ENCODE measurements at places on chromosomes 4 and X. TPM values are rescaled to one million over a fixed set of nuclear protein-coding genes. Genes with fewer than 3 reads are reported as not detected.

- no peak overlapping the region for H3K27ac ChIP-seq
- no peak for DNase-seq
- no peaks in the 10 kb centered on the region for H3K36me3 ChIP-seq
- H3K4me3 ChIP-seq, result no peak overlapping the region
Measured at GRCh38 chr4:161555689-161556660, 607.8 kb downstream of the FSTL5 start.

GRCh38 chr4:65624651-65625050 is 45.6 kb downstream of the EPHA5 start:
- H3K4me1 ChIP-seq, result no peaks in the 10 kb centered on the region
- no peaks in the 10 kb centered on the region for H3K27me3 ChIP-seq
- no peak overlapping the region for H3K27ac ChIP-seq
- H3K36me3 ChIP-seq, result no peaks in the 10 kb centered on the region
- no peak overlapping the region for H3K4me3 ChIP-seq

DNA sequence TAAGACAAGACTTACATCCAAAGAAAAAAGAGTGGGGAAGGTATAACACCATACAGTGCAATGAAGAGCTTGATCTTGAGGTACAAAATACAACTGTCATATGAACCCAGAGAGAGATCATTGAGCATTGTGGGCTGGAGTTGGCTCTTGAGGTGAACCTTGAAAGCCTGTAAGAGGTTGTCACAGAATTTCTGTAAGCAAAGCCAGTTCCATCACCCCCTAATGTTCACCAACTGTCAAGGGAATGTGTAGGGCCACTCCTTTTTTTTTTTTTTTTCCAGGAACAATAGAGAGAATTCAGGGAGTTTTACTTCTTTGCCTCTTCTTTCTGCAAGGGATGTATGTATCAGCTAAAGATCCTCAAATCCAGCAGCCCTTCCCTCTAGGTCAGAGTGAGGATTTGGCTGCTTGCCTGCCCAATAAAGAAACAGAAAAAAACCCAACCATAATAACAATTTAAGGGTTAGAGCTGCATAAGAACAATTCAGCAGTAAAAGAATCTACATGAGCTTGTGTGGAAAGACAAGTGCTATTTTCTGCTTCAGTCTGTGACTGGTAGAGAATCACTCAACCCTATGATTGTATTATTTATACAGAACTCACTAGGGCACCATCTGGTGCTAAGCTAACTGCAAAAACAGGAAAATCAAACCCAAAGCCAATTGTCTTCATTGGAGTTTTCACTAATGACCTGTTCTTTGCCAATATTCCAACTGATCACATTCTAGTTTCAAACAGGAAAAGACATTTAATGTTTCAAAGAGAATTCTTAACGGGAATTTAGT is 217.5 kb upstream of the TEX13C start:
- H3K4me1 ChIP-seq, result no peaks in the 10 kb centered on the region
- no peak overlapping the region for H3K27ac ChIP-seq
- H3K36me3 ChIP-seq, result no peaks in the 10 kb centered on the region
- DNase-seq, result no peak

DNA sequence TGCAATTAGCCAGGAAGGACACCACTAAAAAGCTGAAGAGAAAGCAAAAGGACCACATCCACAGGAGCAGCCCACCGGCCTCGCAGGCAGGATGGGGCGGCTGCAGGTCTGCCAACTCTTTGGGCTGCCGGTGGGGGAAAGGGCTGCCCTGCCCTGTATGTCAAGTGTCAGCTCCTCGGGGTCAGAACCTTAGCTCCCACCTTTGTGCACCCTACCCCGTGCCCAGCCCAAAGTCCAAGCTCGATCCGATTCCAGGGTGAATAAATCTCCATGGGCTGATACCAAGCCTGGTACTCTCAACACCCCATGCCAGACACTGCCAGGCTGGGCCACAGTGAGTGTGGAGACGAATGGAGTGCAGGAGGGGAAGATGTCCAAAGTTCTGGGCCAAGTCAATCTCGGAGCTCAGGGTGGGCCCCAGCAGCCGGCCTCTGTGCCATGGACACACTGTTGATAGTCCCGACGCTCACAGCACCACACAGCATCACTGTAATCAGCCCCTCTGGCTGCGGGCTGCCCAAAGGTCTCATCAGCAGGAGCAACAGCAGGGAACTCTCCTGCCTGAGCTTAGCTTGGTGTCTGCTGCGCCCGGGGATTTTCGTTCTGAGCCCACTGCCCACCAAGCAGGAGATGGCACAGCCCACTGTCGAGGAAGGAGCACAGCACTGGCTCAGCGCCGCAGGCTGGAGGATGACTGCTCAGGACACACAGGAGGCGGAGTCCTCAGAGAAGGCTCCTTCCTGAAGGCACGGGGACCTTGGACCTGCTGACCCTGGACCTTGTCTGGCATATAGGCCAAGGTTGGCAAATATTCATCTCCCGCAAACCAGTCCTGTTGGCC is 84.4 kb downstream of the JAKMIP1 start:
- H3K36me3 ChIP-seq, result no peaks in the 10 kb centered on the region
- no peaks in the 10 kb centered on the region for H3K27me3 ChIP-seq
- no peaks in the 10 kb centered on the region for H3K4me1 ChIP-seq
- no peak for DNase-seq
- H3K4me3 ChIP-seq, result no peak overlapping the region

GRCh38 chr4:74933562-74934015 is 673 bp downstream of the PARM1 start:
- DNase-seq, result no peak
- no peaks in the 10 kb centered on the region for H3K36me3 ChIP-seq

DNA sequence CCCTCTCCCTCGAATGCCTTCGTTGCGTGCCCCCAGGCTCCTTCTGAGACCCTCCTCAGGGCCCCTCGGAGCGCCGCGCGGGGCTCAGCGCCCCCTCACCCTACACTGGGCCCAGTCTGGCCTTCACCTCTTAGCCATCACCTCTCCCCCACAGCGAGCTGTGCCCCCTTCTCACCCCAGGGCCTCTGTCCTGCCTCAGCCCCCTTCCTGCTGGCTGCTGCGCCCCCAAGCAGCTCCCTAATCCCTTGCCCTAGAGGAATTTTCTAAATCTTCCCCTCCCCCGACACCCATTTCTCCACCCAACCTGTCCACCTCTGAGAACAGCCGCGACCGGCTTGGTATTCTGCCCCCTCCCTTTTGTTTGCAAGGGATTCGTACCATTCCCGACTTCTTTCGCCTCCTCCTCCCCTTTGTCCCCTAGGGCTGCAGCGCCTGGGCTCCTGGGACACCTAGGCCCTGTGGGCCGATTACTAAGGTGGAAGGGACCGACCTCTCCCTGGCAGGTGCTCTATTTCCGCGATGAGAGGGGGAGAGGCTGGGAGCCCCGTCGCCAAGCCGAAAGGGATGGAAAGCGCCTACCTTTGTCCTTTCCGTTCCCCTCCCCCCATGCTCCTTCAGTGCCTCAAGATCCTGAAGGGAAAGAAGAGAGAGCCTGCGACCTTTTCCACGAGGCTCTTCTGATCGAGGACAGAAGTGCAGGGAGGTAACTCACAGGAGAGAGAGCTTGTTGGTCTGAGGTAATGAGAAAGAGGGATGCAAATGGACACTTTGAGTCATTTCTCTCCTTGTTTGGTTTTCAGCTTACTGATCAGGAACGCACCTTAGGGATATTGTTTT is 10.9 kb downstream of the DLG3 start:
- no peaks in the 10 kb centered on the region for H3K27me3 ChIP-seq
- peaks cover 8% of the 10 kb centered on the region for H3K4me1 ChIP-seq
- no peak for DNase-seq
- H3K27ac ChIP-seq, result peak overlapping the region; percentile 82
- H3K4me3 ChIP-seq, result peak overlapping the region; percentile 56

DNA sequence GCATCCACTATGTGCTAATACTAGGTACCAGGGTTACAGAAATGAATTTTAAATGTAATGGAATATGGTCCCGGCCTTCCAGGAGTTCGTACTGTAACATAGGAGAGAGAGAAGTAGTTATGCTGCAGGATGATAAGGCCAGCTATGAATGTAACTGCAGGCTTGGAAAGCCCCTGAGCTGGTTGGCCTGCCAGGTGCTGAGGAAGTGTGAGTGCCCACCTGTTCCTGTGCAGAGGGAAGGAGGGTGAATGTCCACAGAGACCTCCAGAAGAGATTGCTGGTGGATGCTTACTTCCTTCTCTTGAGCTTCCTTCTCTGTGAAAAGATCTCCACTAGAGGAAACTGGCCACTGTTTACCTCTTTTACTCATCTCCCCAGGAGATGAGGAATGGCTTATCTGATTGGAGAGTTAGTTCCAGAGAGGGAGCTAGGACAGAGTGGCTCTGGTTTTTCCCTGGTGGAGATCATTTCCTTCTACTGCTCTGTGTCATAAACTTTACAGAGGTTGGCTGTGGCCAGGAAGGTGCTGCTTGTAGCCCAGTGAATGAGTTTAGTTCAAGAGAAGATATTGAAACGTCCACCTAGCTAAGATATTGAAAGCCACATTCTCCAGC is 114.0 kb upstream of the LNX1 start:
- H3K4me1 ChIP-seq, result peaks cover 30% of the 10 kb centered on the region
- no peaks in the 10 kb centered on the region for H3K27me3 ChIP-seq
- DNase-seq, result no peak
- no peak overlapping the region for H3K27ac ChIP-seq

DNA sequence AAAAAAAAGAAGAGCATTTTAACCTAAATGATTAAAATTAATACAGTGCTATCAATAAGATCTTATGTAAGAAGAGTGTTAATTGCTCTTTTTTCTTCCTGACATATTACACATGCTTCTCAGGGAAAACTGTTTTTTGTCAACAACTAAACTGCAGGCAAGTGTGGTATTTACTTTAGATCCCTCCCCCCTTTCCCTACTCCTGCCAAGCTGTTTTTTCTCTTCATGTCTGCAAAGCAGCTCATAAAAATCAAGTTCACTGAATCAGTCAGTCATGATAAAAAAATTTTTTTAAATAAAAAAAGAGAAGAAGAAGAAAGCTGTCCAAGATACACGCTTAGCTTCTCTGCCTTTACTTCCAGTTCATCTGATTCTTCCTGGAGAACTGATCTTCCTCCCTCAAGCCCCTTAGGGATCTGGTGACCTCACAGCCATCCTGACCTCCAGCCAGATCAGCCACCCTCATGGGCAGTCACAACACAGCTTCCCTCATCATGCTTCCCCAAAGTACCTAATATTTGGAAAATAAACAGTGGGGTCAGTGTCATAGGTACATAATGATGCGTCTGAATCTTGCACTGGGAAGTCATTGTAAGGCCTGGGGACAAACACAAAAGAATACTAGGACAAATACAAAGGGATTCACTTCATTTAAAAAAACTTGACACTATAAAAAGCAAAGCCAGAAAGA is 87.0 kb downstream of the ZNF827 start:
- peaks cover 21% of the 10 kb centered on the region for H3K4me1 ChIP-seq
- H3K4me3 ChIP-seq, result no peak overlapping the region
- no peaks in the 10 kb centered on the region for H3K27me3 ChIP-seq

DNA sequence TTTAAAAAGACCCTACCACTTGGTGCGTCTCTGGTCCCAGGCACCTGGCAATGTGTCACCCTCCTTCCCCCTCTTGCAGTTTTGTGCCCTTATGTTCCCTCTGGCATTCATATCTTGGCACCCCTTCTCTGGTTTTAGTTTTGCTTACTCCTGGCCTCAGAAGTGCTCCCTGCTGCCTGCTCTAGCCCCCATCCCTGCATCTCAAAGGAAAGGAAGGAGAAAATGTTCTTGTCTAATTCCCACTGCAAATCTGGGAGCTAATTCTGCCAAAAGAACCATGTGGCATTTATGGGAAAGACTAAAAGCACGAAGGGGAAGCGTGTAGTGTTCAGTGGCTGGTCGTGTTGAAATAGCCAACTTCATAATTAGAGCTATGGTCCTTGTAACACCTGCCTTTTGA is 340.1 kb upstream of the RPS6KA3 start:
- H3K4me3 ChIP-seq, result no peak overlapping the region
- no peaks in the 10 kb centered on the region for H3K4me1 ChIP-seq
- H3K27ac ChIP-seq, result no peak overlapping the region
- no peaks in the 10 kb centered on the region for H3K36me3 ChIP-seq

Gene ABLIM2
- 11.2 TPM for total RNA-seq

Gene PRSS12
- total RNA-seq, result not detected

Gene CT45A1
- not detected for total RNA-seq

Gene PSAPL1
- 0.12 TPM for total RNA-seq

Gene ITIH6
- not detected for total RNA-seq
